ENCODE measurements at places on chromosomes 4 and X.

DNA sequence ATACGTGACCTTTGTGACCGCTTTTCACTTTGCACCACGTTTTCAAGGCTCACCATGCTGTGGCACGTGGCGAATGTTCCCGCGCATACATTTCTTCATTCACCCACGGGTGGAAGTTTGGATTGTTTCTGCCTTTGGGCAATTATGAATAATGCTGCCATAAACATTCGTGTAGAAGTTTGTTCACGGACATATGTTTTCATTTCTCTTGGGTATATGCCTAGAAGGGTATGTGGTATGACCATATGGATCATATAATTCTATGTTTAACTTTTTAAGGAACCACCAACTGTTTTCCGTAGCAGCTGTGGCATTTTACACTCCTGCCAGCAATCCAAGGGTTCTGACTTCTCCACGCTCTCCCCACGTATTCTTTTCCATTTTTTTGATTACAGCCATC, 60.9 kb upstream of the MXD4 start:
- no peak for DNase-seq

DNA sequence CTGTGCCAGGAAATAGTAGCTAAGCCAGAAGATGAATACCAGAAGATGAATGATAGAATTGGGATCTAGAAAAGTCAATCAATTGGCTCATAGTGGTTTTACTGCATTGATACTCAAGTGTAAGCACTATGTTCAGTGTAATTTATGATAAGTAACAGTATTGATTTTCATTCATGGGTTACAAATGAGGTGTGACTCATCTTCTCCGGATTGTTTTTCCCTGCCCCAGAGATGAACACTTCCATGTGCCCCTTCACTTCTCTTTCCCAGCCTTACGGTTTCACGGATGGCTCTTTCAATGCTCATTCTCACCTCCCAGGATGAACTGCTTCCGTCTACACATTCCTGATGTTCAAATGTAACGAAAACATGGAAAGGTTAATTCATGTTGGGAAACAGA, 9.8 kb upstream of the GUCY1B1 start:
- no peak for DNase-seq

DNA sequence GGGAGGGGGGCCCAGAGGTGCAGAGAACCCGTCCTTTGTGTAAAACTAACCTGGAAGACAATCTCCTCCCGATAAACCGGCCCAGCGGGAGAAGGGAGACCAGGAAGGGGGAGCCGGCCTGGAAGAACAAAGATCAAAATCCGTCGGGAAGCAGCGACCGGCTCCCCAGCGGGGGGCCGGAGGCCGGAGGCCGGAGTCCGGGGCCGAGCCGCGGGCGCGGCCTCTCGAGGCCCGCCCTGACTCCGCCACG, 552 bp downstream of the ZDHHC9 start:
- no peak for DNase-seq

- DNase-seq = no peak
Measured at GRCh38 chr4:41655177-41655576, 93.3 kb downstream of the PHOX2B start.

DNA sequence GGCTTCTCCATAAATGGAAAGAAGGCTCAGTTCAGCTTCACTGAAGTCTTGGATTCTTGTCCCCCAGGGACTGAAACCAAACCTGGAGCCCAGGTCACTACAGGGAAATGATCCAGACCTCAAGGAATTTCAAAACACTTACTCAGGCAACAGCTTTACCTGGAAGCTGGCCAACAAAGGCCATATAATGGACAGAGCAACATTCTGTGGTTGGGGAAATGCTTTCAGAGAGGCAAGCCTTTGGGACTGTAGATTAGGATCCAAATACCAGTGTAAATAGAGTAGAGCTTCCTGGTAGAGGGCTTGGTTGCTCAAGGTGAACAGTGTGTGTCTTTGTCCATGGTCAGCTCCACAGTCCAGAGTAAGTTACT, 57.0 kb upstream of the PROM1 start:
- DNase-seq = no peak

GRCh38 chr4:169268951-169269760, 1.6 kb downstream of the SH3RF1 start:
- DNase-seq = no peak

DNA sequence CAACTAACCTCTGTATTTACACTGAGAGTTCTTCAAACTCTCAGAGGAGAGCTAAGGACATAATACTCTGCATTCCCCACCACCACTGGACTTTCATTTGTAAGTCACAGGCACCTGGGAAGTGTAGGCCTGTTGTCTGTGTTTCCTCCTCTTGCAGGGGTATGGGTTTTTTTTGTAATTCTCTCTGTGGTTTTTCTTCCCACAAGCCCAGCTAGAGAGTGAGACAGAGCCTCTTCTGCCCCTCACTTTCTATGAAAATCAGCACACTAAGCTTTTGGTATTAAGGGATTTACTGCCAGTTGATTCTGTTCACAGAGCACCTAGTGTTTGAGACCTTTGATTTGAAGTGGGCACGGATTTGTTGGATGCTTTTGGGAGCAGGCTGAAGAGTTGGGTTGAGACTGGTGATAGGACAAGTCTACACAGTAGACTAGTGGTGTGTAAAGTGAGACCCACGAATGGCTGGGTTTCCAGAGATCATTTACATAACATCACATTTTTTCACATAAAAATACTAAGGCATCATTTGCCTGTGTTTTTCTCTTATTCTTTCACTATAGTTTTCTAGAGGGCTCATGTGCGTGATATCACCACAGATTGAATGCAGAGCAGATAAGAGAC, 28.9 kb upstream of the WDR17 start:
- DNase-seq = no peak

GRCh38 chrX:98111684-98112083, 1228.0 kb downstream of the RPA4 start:
- no peak for DNase-seq

- peak; percentile 4 for DNase-seq
Measured at GRCh38 chrX:131795442-131796229, 227.5 kb upstream of the STK26 start.

DNA sequence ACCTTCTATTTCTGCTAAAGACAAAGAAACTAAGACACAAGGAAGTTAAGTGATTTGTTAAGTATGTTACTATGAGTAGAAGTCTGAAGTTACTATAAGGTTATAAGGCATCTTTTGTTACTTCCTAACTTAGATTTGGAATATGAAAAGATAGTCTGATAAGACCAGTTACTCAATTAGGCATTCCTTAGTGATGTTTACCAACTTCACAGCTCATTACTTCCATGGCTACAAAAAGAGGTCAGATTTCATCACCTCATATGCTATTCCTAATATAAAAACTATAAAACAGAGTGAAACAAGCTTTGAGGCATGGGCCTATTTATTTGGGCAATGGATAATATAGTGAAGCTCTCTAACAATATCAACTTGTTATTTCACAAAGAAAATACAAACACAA, 143.1 kb downstream of the TBCK start:
- no peak for DNase-seq

DNA sequence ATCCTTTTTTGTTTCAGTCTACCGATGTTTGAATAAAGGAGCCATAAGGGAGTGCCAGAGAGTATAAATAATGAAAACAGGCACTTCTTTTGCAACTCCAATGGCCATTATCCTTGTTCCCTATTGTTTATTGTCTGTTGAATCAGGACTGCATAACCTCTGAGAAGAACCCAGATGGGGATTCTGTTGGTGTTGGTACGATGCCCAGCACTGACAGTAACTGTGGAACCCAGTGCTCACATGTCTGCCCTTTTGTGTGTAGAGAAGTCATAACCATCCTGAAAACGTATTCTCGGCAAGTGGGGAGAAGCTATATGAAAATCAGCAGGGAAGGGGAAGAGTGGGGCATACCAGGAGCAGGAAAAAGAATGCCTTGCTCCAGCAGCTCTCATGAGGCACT, 195.1 kb upstream of the EDNRA start:
- no peak for DNase-seq

DNA sequence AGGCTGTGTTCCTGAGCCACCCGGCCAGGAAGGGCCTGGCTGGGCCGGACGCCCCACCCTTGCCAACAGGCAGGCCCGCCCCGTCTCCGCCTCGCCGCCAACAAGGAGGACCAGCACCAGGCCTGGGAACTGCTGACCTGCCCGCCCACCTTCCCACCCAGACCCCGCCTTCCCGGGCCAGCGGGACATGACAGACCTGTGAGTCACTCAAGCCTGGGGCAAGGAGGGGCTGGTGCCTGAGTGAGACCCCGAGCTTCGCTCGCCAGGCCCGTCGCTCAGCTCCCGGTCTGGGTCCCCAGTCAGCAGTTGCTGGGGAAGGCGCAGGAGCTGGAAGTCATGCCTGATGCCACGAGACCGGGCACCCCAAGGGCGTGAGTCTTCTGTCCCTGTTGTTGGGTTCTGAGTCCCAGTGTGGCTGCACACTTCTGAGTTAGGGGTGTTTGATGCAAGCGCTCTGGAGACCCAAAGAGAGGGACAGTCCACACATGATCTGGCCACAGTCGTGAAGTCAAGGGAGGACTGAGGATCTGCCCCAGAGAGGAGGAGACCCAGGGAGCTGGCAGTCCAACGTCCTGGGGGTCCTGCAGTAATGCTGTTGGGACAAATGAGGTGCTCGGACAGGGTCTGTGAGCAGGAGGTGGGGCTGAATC, at the start of gene DNASE1L1:
Gene DNASE1L1 (minus strand): TSS at position 33 of the 650 bp plus-strand sequence. CDS start 3,686 bp downstream, outside the sequence.
- no peak for DNase-seq

- DNase-seq = no peak
Measured at GRCh38 chrX:153874366-153875125, 11.4 kb downstream of the L1CAM start.

DNA sequence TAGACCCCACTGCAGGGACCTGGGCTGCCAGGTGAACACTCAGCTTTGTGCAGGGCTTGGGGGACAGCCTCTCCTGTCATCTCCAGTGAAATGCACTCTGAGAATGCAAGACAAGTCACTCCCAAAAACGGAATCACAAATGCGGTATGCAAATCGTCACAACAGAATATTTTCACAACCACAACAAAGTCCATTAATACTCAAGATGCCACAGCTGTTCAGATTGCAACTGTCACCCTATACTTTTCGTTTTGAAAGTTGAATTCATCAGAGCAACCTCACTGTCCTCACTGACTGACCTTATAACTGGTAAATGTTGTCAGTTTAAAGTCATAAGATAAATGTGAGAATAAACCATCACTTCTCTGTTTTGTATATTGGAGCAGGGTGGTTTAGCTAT, 16.6 kb downstream of the JAKMIP1 start:
- no peak for DNase-seq

- DNase-seq = no peak
Measured at GRCh38 chr4:25001509-25001908, 29.2 kb downstream of the LGI2 start.

GRCh38 chr4:8276358-8277240, 7.0 kb downstream of the HTRA3 start:
- DNase-seq = no peak

DNA sequence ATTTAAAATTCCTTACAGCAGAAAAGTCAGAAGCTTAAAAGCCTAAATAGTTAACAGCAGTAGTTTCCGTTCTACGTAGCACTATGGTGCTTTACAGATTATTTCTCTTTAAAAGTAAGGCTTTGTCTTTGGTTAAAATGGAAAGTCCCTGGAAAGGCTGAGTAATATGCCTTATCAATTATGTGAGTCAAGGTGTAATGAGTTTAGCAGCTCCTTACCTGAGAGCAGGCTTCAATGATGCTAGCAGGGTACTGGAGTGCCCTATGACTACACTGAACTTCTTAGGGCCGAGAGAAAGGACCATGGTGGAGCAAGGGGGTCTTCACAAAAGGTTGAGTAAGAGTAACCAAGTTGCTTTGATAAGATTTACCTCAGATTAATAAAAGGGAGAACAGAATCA, 12.6 kb upstream of the NKX6-1 start:
- DNase-seq = no peak

- no peak for DNase-seq
Measured at GRCh38 chr4:78354782-78355181, 196.8 kb upstream of the ANXA3 start.

DNA sequence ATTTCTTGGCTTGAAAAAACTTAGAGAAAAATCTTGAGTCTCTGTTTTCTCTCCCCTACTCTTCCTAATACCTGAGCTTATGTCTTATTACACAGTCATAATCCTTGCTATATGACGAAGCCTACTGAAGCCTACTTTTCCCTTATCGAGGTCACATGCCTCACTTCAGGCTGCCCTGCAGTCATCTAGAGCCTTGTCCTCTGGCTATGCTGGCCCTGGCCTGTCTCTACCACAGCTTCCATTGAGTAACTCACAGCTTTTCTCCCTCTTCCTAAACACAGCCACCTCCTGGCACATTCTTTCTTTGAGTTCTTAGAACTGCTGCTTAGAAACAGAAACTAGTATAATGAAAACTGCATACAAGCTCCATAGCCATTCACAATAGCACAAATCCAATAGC, 1698.3 kb downstream of the STIM2 start:
- DNase-seq = no peak

GRCh38 chr4:2771264-2771663, 15.1 kb upstream of the TNIP2 start:
- no peak for DNase-seq

- DNase-seq = no peak
Measured at GRCh38 chrX:18949291-18949943, 34.5 kb downstream of the PHKA2 start.

DNA sequence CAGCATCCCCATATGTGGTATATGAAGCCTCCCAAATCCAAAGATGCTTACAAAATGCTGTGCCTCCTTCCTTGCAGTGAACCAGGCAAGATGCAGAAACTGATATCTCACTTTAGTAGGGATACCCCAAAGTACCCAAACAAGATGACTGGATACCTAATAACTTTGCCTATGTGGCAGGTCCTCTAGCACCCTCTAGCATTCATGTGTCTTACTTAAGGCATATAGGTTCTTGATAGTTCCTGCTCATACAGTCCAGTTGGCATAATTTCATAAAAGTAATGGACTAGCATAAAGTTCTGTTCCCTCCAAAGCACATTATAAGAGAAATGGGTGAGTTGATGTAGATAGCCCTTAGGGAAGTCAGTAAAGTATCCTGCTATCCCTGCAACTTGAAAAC, 36.8 kb upstream of the SPP1 start:
- DNase-seq = no peak

GRCh38 chr4:95627709-95628108, 78.9 kb upstream of the UNC5C start:
- DNase-seq = no peak
